Left renal pelvis (tissue), 4 donors: ENCODE measurements at places on chromosomes 5 and 9.

- no peak for DNase-seq
Measured at GRCh38 chr5:99922386-99922785, 612.8 kb upstream of the FAM174A start.

DNA sequence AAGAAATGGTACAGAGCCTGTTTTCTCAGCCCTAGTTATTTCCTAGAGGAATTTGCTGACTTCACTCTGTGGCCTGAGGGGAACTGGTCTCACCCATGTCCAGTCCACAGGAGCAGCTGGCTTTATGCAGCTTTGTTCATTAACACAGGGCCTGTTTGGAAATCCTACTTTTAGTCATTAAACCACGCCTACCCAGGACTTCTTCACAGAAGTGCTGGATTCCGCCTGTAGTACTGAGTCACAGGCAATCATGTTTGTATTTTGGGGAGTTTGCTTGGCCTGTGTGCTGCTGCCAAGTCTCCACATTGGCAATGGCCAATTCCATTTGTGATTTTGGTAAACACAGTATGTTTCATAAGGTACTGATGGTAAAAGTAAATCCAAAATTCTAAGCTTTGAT lies 52.8 kb downstream of the CTNND2 start:
- no peak for DNase-seq

GRCh38 chr5:169710675-169711074 lies 73.6 kb downstream of the DOCK2 start:
- no peak for DNase-seq

- no peak for DNase-seq
Measured at GRCh38 chr5:171493646-171494393, 74.4 kb downstream of the FGF18 start.

DNA sequence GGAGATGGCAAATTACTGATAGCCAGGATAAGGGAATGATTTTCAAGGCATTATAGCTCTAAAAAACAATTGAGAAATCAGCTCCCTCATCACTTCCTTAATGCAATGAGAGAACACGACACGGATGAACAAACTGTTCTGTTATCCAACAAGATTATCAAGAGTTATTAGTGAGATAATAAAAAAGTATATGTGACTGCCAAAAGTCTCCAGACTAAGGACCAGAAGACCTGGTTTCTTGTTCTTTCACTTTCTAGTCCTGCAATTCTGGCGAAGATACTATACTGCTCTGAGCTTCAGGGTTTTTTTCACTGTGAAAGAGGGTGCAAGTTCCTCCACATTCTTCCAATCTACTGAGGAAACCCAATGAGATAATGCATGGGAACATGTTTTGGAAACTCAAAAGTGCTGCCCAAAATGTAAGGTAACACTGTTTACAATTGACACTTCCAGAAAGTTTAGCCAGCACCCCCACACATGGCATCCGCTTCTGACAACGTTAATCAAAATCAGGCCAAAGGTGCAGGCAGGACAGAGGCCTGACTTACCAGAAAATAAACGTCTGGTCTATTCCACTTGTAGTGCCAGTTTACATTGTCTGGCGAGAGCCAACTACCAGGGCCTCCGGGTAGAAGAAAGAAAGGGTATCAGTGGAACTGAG lies 254.2 kb downstream of the DOCK8 start:
- no peak for DNase-seq

GRCh38 chr5:179006564-179006963 lies 11.4 kb upstream of the GRM6 start:
- DNase-seq, result no peak

DNA sequence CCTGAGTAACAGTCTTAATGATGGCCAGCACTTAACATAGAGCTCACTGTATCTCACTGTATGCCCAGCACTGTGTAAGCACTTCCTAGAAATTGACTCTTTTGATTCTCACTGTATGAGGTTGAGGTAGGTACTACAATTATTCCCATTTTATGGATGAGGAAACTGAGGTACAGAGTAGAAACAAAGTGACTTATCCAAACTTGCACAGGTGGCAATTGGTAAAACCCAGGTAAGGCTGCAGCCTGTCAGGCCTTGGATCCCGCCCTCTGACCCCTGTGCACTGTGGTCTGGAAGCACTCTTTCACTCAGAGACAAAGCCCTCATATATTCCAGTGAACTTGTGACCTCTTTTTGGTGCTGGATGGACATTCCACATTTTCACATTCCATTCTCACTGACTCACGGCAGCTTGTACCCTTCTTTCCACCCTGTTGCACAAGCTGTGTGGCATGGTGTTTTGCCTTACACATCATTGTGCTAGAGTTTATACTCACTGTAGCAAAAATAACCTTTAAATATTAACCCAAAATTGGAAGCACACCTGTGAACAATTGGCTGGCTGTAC lies 21.7 kb downstream of the ANKRD55 start:
- DNase-seq, result no peak

- no peak for DNase-seq
Measured at GRCh38 chr5:131749723-131750470, 46.9 kb downstream of the FNIP1 start.

DNA sequence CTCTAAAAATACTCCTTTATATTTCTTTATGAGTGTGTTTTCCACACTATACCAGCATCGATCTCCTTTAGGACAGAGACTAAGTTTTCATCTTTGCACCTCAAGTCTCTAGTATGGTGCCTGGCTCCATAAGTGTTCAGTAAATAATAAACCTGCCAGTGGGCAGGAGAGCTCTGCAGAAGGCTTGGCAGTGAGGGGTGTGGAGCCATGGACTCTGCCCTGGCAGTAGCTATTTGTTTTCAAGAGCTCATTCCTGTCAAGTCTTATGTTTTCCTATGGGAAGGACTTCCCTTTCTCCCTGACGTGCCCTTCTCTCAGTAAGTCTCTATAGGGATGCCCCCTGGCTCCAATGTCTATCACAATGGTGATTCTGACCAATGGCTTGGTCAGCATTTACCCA lies 252.2 kb downstream of the PIK3R1 start:
- DNase-seq, result no peak

GRCh38 chr5:59218424-59219045 lies 635.7 kb downstream of the RAB3C start:
- DNase-seq, result no peak

- DNase-seq, result no peak
Measured at GRCh38 chr9:76684213-76684612, 80.0 kb upstream of the PCA3 start.

DNA sequence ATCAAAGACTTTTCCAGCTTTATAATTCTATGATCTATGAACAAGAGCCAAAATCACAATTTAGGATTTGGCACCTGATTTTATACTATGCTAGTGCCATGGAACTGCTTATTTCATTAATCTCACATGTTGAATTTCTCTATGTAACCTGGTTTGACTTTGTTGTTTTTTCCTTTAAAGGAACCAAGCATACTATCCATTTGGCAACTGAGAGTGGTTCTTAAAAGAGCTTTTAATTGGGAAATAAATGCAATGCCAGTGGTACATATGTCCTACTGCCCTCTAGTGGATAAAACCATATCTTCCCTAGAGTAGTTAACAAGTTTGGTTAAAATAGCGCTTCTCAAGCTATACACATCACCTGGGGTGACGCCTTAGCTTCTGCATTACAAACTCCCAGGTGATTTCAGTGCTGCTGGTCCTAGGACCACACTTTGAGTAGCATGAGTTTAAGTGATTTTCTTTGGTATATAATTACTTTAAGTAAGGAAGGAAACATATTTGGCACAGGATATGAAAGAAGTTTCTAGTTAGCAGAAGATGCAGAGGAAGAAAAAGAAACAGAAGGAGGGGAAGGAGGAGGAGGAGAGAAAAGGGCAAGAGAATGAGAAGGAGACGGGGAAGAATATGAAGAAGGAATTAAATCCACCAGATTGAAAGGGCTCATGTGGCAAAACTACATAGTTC lies 56.8 kb downstream of the FGF10 start:
- DNase-seq, result no peak

DNA sequence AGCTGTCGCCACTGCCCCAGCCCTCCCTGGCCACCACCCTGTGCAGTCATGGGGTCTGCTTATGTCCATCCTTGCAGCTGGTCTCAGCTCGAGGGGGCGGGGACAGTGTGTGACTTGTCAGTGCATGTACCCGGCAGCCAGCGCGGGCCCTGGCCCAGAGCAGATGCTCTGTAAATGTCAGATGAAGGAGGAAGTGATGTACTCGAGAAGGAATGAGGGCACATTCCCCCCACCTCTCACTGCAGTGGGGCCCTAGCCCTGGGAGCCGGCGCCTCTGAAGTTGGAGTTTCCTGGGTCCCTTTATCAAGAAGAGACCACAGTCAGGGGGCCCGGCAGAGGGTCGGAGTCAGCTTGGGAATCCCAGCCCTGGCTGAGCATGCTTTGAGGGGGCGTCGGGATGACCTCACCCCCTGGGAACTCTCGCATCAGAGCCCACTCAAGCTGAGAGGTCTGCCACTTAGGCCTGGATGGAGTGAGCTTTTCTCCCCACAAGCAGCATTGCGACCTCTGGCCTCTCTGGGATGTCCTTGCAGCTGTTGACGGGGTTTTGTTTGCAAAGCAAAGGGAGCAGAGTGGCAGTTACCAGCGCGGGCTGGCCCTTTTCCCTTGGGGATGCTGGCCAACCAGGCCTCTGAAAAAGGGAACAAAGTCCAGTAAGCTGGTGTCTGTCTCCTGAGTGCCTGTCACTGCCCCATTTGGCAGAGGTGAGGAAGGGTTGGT lies 19.0 kb downstream of the NEURL1B start:
- no peak for DNase-seq

DNA sequence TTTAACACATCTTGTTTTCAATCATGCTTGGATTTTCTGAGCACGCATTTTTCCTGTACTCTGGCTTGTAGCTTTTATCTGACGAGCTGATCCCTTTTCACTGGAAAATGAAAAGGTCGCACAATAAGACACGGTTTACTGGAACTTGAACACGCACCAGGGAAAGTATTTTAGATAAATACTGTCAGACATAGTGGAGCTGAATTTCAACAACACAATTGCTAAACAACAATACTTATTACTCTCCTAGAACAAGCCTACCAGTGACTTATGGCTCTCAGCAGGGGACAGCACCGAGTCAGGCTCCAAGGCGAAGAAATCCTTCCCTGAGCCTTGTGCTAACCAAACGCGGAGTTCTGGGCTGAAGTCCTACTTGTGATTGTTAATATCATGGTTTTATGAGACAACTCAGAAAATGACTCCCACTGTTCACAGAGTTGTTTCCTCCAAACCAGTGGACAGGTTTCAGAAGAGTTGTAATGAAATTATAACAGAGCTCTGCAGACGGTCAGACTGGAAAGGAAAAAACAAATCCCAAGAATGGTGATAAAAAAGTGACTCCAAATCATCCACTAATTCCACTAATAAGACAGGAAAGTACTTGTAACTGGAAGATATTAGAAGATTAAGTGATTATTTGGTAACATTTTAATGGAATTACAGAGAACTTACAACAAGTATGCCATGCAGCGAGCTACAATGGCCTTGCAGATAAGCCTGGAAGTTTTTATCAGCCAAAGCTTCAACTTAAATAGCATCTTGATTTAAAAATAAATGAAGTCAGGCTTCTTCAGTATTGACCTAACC lies 359.6 kb downstream of the EBF1 start:
- no peak for DNase-seq

GRCh38 chr9:135338546-135338945 lies 141.0 kb upstream of the PPP1R26 start:
- no peak for DNase-seq

- no peak for DNase-seq
Measured at GRCh38 chr5:104650313-104651055, 1087.9 kb upstream of the NUDT12 start.
